Stimulated activated CD4-positive, alpha-beta T cell treated with anti-CD3 and anti-CD28 coated beads, TNF-alpha, amount 100 ng/mL, for 48 hours (primary cell): ENCODE measurements at places on chromosomes 7 and 10.

DNA sequence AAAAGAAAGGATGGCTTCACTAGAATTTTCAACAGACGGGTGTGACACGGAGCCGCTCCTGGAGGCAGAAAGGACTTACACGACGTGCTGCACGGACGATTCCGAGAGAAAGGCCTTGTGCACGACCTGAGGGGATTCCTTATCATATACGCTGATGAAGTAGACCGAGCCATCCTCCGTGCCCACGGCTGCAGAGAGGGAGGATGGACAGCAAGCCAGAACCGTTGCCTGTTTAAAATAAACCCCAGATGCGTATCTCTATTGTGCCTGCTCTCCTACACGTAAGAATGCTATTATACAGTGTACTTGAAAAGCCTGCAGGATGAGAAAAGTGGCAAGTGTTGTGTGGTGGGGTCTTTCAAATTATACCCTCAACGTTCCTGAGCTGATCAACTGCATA is 38.4 kb downstream of the CFAP43 start:
- DNase-seq: no peak

DNA sequence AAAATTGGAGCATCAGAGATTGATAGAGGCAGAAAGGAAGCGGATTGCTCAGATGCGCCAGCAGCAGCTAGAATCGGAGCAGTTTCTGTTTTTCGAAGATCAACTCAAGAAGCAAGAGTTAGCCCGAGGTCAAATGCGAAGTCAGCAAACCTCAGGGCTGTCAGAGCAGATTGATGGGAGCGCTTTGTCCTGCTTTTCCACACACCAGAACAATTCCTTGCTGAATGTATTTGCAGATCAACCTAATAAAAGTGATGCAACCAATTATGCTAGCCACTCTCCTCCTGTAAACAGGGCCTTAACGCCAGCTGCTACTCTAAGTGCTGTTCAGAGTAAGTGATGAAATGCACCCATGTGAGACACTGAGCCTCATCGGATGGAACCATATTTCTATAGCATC is 33.1 kb downstream of the STAMBPL1 start:
- no peak for DNase-seq

DNA sequence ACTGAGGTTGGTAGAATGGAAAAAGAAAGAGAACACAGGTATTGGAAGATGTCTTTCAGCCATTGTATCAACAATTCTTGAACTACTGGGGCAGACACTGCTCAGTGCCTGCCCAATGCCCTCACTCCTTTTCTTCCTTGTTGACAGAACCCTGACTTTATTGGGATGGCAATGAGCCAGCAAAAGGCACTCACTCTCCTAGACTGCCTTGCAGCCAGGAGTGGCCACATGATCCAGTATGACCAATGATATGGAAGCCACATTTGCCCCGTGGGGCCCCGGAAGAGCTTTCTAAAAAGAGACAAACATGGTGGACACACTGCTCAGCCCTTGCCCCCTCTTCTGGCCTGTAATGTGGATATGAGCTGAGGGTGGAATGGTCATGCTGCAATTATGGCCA is 88.6 kb upstream of the ZNF716 start:
- no peak for DNase-seq

DNA sequence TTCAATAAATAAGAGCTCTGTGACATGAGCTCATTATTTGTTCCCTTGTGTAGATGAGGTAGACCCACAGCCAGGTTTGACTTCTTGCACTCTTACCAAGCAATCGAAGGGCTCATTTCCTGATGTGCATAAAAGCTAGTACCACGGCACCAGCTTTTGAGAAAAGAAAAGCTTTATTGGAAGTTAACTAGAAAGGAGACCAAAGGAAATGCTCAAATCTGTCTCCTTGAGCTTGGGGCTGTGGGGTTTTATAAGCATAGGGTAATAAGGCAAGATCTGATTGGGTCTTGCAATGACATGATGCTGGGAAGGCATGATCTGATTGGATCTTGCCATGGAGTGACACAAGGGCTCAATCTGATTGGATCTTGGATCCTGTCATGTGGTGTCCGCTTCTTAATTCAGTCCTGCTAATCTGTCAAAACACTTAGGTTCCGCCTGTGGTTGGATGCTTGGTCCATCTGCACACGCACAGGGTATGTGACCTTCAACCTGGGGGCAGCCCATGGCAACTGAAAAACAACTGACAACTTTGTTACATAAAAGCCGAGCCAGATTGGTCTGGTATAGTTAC is 47.8 kb upstream of the FRMD4A start:
- DNase-seq: no peak

DNA sequence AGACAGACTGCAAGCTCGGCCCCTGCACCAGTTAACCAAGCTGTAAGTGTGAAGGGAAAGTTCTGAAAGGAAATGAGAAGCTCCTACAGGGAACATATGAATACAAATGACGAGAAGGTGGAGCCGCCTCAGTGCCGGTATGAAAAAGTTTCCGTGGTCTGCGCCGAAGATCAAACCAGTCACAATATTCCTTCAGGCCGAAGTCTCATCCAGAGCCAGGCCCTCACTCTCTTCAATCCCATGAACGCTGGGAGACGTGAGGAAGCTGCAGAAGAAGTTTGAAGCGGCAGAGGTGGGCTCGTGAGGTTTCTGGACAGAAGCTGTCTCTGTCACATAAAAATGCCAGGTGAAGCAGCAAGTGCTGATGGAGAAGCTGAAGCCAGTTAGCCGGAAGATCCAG is 71.9 kb downstream of the CFAP46 start:
- no peak for DNase-seq
